Stimulated activated CD8-positive, alpha-beta memory T cell treated with anti-CD3 and anti-CD28 coated beads, Interleukin-7, amount 100 ng/mL, for 1 hour (primary cell): ENCODE measurements at places on chromosomes 4 and X.

DNA sequence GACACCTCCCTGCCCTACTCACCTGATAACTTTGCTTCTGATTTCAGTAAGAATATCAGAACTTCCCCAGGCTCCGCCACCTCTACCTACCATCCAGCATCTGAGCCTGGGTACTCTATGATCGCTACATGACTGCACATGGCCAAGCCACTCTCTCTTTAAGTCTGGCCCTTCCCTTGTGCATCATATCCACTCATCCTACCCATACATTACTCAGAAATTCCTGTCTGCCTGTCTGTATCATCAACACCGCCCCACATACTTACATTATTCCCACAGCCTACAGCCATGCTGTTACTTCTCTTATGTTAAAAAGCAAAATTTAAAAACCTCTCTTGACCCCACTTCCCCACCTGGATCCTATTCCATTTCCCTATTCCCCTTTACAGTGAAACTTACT is 84.7 kb downstream of the SCD5 start:
- no peak for DNase-seq

- no peak for DNase-seq
Measured at GRCh38 chr4:114512595-114513295, 85.9 kb upstream of the UGT8 start.

- DNase-seq = no peak
Measured at GRCh38 chrX:18210470-18210869, 10.2 kb downstream of the BEND2 start.

GRCh38 chrX:138057883-138058282 is 492.0 kb downstream of the ZIC3 start:
- no peak for DNase-seq

- no peak for DNase-seq
Measured at GRCh38 chr4:101693842-101694398, 96.6 kb upstream of the BANK1 start.

- no peak for DNase-seq
Measured at GRCh38 chrX:134377537-134377936, 82.4 kb upstream of the HPRT1 start.

DNA sequence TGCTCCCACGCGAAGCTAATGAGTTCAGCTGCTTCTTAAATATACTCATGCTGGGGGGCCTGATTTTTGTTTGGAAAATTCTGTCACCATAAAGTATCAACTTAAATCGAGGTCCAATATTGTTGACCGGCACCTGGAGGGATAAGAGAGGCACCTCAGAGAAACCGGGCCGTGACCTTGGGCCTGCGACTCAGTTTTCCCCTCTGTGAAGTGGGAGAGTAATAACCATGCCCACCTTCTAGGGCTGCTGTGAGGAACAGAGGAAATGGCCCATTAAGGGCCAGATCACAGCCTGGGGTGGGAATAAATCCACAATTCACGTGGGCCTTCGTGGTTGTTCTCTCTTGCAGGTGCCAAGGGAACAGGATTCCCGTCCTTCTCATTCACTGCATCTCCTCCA is 39.4 kb downstream of the ZBTB49 start:
- DNase-seq = no peak

DNA sequence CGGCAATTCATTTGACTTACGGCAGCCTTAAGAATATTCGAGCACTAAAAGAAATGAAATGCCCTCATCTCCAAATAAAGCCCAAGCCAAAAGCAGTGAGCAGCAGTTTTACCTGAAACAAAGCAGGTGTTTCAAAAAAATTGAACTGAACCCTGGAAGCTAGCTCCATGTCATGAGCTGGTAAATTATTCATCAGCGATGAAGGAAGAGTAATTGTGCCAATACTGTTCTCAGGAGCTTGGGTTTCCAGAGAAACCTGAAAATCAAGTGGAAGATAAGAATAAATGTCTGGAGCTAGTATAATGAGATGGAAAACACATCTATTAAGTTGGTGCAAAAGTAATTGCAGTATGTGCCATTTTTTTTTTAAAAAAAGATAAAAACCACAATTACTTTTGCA is 24.0 kb upstream of the PHKA2 start:
- DNase-seq = no peak
